ENCODE measurements at places on chromosomes 1 and 21. TPM values are rescaled to one million over a fixed set of nuclear protein-coding genes. Genes with fewer than 3 reads are reported as not detected.

DNA sequence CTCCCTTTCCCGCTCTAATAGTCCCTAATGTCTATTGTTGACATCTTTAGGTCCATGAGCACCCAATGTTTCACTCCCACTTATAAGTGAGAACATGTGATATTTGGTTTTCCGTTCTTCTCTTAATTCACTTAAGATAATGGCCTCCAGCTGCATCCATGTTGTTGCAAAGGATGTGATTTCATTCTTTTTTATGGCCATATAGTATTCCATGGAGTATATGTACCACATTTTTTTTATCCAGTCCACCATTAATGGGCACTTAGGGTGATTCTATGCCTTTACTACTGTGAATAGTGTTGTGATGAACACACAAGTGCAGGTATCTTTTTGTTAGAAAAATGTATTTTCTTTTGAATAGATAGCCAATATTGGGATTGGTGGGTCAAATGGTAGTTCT lies 126.0 kb upstream of the RAB3GAP2 start:
- DNase-seq, result no peak

- DNase-seq, result no peak
These were observed 48.5 kb downstream of the CELF3 start for GRCh38 chr1:151668090-151668489.

DNA sequence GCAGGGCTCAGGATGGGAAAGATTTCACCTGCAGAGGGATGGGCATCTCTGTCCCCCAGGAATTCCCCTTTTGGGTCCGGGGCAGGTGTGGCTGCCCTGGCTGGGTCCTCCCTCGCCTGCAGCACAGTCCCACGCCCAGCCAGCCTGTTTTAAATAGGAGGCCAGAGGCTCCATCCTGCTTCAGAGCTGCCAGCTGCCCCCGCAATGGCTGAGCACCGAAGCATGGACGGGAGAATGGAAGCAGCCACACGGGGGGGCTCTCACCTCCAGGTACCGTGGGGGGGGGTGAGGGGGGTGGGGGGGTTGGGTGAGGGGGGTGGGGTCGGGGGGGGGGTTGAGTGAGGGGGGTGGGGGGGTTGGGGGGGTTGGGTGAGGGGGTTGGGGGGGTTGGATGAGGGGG lies 3.6 kb downstream of the SCNN1D start:
- DNase-seq, result no peak

DNA sequence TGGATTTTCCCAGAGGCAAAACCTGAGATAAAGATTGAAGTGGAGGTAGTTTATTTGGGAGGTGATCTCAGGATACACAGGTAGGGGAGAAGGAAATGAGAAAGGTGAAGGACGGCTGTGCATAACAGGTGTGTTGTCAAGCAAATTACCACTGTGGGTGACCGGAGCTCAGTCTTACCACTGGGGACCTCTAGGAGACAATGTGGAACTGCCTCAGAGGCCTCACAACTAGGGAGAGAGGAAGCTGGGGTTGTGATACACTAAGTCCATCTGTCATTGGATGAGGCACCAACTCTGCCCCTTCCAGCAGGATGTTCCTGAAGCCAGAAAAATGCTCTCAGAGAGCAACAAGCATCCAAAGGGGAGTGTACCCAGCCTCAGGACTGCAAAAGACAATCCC lies 32.6 kb downstream of the GRIK3 start:
- no peak for DNase-seq

TFF3 gene
- not detected for total RNA-seq

- DNase-seq, result no peak
These were observed 224.7 kb upstream of the GJB5 start for GRCh38 chr1:34529935-34530859.

- no peak for DNase-seq
These were observed 62.3 kb downstream of the PTGS2 start for GRCh38 chr1:186617926-186618325.

- no peak for DNase-seq
These were observed 175.1 kb upstream of the CSF3R start for GRCh38 chr1:36657826-36658225.

DCDC2B gene
- total RNA-seq, result not detected

DNA sequence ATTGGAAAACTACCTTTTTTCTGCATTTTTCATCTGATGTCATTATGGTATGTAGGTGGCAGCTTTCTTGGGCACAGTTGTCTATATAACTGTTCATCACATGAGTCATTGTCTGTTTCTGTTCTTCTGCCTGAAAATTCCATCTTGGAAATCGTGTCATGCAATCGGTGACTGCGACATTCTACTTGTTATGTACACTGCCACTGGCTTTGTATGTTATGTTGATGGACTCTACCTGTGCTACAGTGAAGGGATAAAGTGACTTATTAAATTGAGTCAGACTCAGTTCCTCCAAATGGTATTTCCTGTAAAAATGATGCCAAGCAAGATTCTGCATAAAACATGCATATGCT lies 8.6 kb downstream of the SMAP2 start:
- no peak for DNase-seq

COL24A1 gene
- 0.34 TPM for total RNA-seq

ZYG11B gene
- total RNA-seq, result 36.6 TPM

DNA sequence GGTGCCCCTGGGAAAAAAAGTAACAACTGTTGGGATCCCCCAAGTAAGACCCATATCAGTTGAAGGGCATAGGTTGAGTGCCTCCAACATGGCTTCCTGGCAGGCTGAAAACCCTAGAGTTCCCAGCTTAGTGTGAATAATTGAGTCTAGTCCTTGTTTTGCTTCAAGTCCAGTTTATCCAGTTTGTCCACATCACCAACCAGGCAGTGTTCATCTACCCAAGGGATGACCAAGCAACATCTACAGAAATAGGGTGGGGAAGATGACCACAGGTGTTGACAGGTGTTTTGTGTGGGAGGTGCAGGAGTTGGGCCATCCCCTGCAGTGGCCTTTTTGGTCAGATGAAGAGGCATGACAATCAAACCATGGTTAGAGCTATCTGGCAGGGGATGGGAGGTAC lies 54.3 kb upstream of the ERO1B start:
- no peak for DNase-seq

LCE6A gene
- not detected for total RNA-seq

GRCh38 chr1:20950679-20951078 lies 163.6 kb upstream of the HP1BP3 start:
- no peak for DNase-seq

DNA sequence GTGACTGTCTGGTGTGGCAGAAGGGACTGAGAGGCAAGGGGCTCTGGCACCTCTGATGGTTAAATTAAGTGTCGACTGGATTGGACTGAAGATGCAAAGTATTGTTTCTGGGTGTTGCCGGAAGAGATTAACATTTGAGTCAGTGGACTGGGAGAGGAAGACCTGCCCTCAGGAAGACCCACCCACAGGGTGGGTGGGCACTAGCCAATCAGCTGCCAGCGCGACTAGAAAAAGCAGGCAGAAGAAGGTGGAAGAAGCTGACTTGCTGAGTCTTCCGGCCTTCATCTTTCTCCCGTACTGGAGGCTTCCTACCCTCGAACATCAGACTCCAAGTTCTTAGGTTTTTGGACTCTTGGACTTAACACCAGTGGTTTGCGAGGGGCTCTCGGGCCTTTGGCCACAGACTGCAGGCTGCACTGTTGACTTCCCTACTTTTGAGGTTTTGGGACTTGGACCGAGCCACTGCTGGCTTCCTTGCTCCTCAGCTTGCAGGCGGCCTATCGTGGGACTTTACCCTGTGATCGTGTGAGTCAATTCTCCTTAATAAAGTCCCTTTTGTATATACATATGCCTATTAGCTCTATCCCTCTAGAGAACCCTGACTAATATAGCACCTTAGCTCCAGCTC lies 79.6 kb downstream of the KAZN start:
- no peak for DNase-seq

OR6K6 gene
- total RNA-seq, result not detected

DNA sequence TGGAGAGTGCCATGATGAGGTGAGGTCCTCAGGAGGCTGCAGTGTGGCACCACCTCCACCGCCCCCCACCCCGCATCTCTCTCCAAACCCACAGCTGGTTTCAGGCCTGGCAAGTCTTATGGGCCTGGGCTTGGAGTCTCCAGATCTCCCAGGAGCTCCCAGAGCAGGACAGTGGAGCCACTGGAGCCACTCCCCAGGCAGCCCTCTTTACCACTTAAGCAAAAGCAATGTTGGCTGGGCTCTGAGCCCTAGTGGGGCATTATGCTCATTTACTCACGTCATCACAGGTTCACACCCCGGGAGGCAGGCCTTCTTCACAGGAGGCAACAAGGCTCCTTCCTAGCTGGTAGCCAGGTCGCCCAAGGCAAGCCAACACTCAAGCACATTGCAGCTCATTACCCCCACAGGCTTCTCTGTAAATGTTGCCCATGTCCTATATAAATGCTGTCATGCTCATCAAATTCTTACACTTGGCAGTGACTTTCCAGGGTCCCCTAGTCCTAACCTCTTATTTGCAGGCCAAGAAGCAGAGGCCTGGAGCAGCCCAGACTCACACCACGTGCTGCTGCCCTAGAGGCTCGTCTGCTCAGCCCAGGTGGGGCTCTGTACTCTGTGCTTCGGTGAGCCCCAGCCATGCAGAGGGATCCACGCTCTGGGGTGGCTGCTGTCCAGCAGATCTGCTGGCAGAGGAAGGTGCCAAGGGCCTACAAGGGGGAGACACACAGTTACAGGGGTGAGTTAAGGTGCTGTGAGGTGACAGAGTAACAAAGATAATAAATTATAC lies 459.3 kb downstream of the MATN1 start:
- no peak for DNase-seq

CTTNBP2NL gene
- total RNA-seq, result 12.3 TPM

DNA sequence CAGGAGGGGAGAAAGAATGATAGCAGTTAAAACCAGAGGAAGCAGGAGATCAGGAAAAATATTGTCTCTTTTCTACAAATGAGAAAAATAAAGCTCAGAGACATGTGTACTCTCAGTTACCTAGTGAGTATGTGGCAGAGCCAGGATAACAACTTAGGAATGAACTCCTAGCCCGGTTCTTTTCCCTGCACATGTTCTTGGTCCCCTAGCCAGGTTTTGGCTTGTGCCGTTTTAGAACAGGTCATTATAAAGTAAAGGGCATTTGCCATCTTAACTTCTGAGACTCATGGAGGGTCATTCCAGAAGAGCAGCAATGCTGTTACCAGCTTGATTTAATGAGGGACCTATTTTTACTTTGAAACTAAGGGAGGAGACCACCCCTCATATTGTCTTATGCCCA lies 48.1 kb upstream of the DAB1 start:
- DNase-seq, result no peak

GRCh38 chr21:45255381-45256020 lies 32.2 kb downstream of the POFUT2 start:
- DNase-seq, result no peak

SIK1 gene
- 12.1 TPM for total RNA-seq

DNA sequence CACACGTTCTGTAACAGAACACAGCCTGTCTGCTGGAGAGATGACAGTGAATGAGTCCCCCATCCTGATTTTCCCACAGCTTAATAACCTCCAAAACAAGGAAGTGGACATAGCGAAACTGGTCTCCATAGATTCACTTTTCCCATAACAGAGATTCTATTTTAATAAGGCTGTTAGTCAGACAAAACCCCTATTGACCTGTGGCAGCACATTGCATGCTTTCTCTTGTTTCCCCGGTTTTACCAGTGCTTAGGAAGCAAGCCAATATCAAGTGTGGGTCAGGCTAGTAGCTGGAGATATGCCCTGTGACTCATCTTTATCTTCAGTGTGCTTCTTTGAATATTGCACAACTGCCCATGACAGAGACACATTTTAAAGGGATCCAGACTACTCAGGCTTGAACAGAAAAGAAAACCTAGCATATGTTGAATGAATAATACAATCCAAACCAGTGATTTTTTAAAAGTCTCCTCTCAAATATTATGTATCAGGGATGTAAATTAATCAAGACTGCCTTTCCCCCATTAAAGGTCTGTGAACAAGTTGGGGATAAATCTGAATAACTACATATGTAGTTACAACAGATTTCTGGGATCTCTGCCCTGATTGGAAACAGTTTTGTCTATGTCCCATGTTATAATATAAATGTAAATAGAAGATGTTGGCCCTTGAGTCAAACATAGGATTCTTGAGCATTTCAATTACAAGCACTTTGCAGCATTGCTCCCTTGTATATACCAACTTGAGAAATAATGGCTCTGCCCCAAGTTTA lies 11.9 kb upstream of the CLDN8 start:
- peak; percentile 3 for DNase-seq

- DNase-seq, result peak; percentile 55
These were observed 66.9 kb upstream of the LRIF1 start for GRCh38 chr1:111030590-111030989.

SLAMF1 gene
- total RNA-seq, result 0.38 TPM

RPE65 gene
- not detected for total RNA-seq

DNA sequence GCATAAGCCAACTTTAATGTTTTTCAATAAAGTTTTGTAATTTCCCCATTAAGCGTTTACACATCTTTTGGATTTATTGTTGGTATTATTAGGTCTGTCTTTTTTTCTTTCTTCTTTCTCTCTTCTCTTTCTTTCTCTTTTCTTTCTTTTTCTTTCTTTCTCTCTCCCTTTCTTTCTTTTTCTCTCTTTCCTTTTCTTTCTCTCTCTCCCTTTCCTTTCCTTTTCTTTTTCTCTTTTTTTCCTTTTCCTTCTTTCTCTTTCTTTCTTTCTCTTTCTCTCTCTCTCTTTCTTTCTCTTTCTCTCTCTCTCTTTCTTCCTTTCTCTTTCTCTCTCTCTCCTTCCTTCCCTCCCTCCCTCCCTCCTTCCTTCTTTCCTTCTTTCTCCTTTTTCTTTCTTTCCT lies 31.3 kb downstream of the ERRFI1 start:
- no peak for DNase-seq

DNA sequence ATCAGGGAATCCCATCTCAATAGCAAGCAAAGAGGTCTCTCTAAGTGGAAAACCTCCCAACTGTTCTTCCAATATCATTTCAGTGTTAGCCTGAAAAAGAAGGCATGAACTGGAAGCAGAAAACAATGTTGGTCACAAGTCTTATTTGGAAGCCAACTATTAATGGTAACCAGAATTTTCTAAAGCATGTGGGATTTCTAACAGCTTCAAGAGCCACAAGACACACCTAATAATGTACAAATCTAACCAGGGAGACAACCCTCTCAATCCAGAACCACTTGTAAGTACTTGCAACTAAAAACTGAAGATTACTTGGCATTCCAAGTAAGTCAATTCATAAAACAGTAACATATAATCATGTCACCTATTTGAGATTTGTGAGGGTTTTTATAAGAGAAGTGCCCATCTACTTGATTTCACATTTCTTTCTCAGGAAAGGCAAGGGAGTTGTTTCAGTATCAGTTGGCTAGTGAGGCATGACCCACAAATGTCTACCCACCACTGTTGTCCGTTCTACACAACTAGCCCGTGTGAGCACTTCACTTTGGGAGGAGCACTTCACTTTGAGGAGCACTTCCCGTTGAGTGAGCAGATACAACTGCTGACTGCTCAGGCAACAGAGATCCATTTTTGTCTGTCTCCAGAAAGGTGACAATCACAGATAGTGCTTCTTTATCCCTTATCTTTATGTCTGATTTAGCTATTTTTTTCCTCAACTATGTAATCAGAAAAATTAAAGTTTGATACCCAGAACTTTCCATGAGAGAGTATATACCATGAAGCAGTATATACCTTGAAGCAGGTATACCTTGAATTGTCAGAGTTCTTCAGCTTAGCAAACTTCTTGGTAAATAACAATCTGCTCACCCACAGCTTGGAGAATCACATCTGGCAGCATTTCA lies 11.1 kb downstream of the STX6 start:
- no peak for DNase-seq

- DNase-seq, result no peak
These were observed 69.5 kb downstream of the WDR4 start for GRCh38 chr21:42809577-42810475.
